Daoy (cell line): ENCODE measurements at places on chromosomes 1 and 21. TPM values are rescaled to one million over a fixed set of nuclear protein-coding genes. Genes with fewer than 3 reads are reported as not detected.

DNA sequence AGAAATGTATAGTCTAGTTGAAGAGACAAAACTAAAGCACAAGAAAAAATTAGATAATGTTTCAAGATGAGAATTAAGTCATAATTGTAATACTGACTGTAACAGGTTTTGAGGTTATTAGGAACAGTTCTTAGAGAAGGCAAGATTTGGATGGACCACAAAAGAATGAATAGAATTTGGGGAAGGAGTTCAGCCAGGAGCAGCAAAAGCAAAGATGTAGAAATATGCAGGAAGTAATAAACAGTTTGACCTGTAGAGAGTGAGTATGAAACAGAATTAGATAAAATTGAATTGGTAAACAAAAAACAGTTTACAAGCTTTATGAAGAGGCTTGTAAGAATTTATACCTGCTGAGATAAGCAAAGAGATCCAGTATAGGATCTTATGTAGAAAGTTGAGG, 16.3 kb downstream of the VPS45 start:
- no peak for DNase-seq

DNA sequence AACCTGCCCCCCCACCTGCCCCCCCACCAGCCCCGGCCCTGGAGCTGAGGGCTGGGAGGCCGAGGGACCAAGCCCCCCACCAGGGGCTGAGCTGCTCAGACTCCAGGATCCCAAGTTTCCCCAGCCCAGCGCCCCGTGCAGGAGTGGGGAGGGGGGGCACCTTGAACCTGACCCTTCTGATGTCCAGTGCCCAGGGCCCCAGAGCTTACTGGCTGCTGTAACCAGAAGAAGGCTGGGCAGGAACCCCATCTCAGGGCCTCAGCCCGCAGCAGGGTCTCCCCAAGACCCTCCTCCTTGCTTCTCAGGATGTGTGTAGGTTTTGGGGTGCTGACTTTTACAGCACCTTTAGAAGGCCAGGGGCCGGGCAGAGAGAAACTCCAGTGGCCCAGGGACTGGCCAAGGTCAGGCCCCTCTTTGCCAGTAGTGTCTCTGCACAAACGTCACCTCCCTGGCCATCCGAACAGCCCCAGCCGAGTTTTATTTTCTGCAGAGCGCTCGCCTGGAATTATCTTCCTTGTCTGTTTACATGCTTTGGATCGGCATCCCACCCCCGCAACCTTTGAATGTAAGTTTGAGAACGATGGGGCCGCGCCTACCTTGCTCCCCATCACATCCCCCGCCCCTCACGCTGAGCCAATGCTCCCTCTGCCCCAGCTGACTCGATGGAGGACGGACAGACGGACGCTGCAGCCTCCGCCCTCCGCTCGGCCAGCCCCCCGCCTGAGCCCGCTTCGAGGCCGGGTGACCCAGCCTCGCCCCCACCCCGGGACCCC, 70.1 kb upstream of the CASZ1 start:
- peak; percentile 51 for DNase-seq

DNA sequence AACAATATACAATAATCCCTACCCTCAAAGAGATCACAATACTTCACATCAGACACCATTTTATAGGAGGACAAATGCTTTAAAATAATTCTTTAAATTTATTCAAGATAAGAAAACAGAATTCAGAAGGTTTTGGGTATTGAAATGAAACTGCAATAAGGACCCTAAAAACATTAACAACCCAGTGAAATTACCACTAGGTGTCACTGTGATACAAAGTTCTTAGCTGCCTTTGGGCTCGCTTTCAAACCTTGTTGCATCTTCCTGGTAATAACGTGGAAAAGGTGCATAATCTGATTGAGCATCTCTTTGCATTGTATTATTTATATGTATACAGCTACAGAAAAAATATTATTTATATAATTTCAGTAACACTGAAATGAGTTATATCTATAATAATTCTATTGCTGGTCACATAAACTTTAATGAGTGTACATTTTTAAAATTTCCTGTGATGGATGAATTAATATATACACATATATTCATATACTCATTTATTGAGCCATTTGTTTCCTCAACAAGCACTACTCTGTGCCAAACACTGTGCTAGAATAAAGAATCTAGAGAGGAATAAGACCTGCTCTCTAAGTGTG, 185.2 kb downstream of the FAF1 start:
- DNase-seq = peak; percentile 38

Gene TPM3
- total RNA-seq = 1,219 and 1,519 TPM in 2 replicates

Gene LRRC8D
- 36.2 and 46.0 TPM in 2 replicates for total RNA-seq

DNA sequence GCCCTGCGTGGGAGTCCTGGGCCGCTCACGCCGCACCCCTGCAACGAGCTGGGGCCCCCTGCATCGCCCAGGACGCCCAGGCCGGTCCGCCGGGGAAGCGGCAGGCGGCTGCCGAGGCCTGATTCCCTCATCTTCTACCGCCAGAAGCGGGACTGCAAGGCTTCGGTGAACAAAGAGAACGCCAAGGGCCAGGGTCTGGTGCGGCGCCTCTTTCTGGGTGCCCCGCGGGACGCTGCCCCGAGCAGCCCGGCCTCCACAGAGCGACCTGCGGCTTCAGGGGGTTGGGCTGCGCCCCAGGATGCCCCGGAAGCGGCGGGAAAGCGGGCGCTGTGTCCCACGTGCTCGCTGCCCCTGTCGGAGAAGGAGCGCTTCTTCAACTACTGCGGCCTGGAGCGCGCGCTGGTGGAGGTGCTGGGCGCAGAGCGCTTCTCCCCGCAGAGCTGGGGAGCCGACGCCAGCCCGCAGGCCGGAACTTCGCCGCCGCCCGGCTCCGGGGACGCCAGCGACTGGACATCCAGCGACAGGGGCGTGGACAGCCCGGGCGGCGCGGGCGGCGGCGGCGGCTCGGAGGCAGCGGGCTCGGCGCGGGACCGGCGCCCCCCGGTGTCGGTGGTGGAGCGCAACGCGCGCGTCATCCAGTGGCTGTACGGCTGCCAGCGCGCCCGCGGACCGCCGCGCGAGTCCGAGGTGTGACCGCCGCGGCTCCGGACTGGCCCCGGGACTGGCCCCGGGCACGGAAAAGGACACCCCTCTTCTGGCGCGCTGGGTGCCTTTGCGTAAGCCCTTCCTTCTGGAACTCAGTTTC, 2.7 kb downstream of the FAM110D start:
- DNase-seq = peak; percentile 76

- DNase-seq = no peak
Observed at GRCh38 chr1:203505526-203506204, 11.7 kb downstream of the OPTC start.

Gene CLCA1
- not detected in 2 replicates for total RNA-seq

- no peak for DNase-seq
Observed at GRCh38 chr1:228144193-228144992, 4.3 kb downstream of the GUK1 start.

- DNase-seq = no peak
Observed at GRCh38 chr1:8371372-8371991, 53.6 kb downstream of the SLC45A1 start.

- DNase-seq = no peak
Observed at GRCh38 chr1:33692206-33693188, 171.4 kb upstream of the HMGB4 start.

DNA sequence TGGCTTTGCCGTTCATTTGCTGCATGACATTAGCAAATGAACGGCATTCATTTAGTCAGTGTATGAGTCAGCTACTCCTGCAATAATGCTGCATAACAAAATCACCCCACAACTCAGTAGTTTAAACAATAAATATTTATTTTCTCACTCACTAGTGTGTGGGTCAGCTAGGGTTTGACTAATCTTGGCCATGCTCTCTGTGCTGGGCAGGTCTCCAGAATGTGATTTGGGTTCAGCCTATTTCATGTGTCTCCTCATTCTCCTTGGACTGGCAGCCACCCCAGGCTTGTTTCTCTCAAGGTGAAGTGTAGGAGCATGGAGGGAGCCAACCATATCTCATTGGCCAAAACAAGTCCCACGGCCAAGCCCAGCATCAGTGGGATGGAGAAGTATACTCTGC, 104.3 kb downstream of the LACTBL1 start:
- DNase-seq = no peak

- peak; percentile 96 for DNase-seq
Observed at GRCh38 chr21:44011579-44012473, at the start of gene TRAPPC10. TRAPPC10 (plus strand) TSS chr21:44012309; CDS start chr21:44012494, 185 bp downstream.
